ENCODE measurements at places on chromosomes 2 and 18.

DNA sequence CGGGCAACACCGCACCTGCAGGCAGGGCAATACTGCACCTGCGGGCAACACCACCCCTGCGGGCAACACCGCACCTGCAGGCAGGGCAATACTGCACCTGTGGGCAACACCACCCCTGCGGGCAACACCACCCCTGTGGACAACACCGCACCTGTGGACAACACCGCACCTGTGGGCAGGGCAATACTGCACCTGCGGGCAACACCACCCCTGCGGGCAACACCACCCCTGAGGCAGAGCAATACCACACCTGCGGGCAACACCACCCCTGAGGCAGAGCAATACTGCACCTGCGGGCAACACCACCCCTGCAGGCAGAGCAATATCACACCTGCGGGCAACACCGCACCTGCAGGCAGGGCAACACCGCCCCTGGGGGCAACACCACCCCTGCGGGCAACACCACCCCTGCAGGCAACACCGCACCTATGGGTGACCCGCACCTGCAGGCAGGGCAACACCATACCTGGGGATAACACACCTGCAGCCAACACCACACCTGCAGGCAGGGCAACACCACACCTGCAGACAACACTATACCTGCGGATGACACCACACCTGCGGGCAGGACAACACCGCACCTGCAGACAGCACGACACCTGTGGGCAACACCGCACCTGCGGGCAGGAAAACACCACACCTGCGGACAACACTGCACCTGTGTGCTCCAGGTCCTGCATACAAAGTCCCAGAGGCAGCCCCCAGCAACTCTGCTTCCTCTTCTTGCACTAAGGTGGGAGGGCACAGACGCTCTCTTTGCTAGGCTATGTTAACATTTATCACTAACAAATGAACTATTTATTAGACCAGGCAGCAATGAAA is 57.7 kb downstream of the EIPR1 start:
- DNase-seq = no peak

- DNase-seq = no peak
Measured at GRCh38 chr2:159755014-159755413, 42.7 kb downstream of the MARCHF7 start.

- no peak for DNase-seq
Measured at GRCh38 chr2:155679647-155680046, 652.9 kb downstream of the NR4A2 start.

GRCh38 chr2:36330473-36331395 is 24.8 kb upstream of the CRIM1 start:
- DNase-seq = no peak

DNA sequence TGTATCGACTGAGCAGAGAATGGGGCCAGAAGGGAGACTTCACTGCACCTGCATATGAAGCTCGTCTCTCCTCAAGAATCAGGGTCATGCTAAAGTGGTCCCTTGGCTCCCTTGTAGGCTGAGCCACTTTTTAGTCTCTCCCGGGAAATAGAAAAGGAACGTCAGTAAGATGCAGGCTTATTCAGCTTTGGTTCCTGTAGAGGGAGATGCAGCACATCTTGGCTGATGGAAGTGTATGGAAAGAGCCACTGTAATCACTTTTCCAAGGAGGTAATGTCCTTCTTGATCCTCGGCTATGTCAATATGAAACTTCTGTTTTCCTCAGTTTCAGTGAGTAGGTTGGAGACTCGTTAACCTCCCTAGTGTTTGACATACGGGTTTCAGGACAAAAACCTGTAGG is 235.2 kb downstream of the GCA start:
- no peak for DNase-seq

GRCh38 chr2:27715318-27716210 is 51.9 kb downstream of the SLC4A1AP start:
- no peak for DNase-seq

GRCh38 chr18:47999801-48000248 is 69.4 kb upstream of the SMAD2 start:
- DNase-seq = no peak

DNA sequence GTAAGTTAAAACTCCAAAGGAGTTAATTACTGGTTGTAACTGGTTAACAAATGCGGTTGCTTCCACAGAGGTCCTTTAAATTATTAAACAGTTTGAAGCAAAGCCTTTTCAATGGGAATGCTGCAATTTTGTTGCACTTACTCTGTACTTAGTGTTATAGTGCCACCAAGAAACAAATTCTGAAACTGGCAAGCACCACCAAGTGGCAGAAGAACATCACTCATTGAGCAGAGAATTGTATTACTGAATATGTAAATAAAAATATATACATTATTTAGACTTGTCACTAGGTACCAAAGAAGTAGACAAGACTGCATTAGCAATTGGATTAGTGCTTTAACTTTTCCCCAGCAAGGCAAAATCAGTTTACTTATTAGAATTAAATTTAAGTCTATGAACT is 2.6 kb upstream of the TMEFF2 start:
- no peak for DNase-seq

DNA sequence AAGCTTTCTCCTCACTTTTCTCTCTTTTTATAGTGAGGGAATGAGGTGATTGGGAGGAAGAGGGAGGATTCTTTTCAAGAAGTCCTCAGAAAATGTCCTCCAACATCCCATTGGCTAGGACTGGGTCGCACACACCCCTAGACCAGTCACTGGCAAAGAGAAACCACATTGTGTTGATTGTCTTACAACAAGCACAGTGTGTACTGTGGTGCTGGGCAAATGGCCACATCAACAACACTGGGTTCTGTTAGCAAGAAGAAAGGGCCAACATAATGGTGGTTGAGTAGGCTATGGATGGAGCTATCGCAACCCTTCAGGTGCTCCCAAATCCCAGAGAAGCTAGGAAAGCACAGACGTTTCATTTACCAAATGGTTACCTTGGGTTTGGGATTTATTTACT is 18.7 kb upstream of the PTPN4 start:
- no peak for DNase-seq
